ENCODE measurements at places on chromosomes 7 and 10. TPM values are rescaled to one million over a fixed set of nuclear protein-coding genes. Genes with fewer than 3 reads are reported as not detected.

- no peak for DNase-seq
These were observed 213.2 kb downstream of the GRM8 start for GRCh38 chr7:127039541-127039940.

GRCh38 chr10:116756277-116756676, 13.9 kb upstream of the HSPA12A start:
- peak; percentile 11 for DNase-seq

DNA sequence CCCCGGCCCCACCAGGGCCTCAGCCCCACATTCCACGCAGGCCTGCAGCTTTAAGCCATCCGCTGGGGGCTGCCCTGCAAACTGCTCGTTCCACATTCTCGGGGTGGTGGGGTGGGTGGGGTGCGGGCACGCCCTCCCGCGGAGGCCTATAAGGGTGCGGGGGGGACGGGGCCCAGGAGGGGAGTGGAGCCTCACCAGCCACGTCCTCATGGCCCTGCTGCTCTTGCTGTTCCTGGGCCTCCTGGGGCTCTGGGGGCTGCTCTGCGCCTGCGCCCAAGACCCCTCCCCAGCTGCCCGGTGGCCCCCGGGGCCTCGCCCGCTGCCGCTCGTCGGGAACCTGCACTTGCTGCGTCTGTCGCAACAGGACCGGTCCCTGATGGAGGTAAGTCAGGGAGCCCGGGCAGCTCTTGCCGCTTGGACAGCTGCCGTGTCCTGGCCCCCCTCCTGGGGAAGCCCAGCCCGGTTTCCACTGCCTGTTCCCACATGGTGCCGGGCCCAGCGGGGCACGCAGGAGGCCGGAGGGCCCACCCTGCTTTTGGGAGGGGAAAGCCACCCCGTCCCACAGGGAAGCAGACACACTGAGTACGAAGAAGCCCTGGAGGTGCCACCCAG, at the start of gene CYP2W1:
CYP2W1 (plus strand) TSS at position 178 of the 612 bp plus-strand sequence; CDS start at position 209, 31 bp downstream.
- no peak for DNase-seq

The RFC2 gene
- 23.2 TPM for polyA plus RNA-seq

- DNase-seq, result peak; percentile 78
These were observed 4.1 kb downstream of the ERCC6 start for GRCh38 chr10:49534670-49535381.

All from IMR-90 (cell line).